ENCODE measurements at places on chromosomes 1 and 21. TPM values are rescaled to one million over a fixed set of nuclear protein-coding genes. Genes with fewer than 3 reads are reported as not detected.

The SLAMF6 gene
- not detected for total RNA-seq

GRCh38 chr1:30400507-30400906 lies 322.9 kb downstream of the MATN1 start:
- no peak for DNase-seq

DNA sequence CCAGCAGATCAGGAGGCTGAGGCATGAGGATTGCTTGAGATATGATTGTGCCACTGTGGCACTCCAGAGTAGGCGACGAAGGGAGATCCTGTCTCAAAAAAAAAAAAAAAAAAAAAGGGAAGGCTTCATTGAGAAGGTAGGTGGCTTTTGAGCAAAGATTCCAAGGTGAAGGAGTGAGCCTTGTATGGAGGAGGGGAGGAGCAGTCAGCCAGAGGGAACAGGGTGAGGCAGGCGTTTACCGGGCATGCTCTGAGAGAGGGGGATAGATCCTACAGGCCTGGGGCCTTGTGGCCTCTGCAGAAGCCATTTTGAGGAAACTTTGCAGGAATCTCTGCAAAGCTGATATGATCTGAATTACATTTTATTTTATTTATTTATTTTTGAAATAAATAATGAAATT lies 5.1 kb upstream of the HDAC1 start:
- peak; percentile 58 for DNase-seq

The SPRR3 gene
- not detected for total RNA-seq

- peak; percentile 45 for DNase-seq
Measured at GRCh38 chr1:204255966-204256365, 42.2 kb upstream of the GOLT1A start.

The COG2 gene
- 42.2 TPM for total RNA-seq

GRCh38 chr1:194705123-194705854 lies 1518.9 kb upstream of the B3GALT2 start:
- no peak for DNase-seq

DNA sequence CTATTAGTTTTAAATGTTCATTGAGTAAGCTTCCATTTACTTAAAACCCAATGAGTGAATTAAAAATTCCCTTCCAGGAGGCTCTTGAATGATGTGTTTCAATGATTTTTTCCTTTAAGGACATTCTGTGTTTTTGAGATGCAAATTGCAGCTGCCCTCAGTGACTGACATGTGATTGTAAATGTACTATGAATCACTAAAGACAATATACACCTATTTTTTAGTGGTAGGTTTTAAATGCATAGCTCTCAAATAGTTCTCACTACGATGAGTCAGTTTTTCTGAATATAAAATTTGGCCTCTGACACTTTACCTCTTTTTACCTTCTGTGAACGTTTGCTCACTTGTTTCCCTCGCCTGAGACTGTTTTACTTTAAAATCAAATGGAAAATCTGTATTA lies 204.7 kb downstream of the BARHL2 start:
- no peak for DNase-seq

GRCh38 chr21:34926803-34927467 lies 122.2 kb downstream of the RUNX1 start:
- no peak for DNase-seq

DNA sequence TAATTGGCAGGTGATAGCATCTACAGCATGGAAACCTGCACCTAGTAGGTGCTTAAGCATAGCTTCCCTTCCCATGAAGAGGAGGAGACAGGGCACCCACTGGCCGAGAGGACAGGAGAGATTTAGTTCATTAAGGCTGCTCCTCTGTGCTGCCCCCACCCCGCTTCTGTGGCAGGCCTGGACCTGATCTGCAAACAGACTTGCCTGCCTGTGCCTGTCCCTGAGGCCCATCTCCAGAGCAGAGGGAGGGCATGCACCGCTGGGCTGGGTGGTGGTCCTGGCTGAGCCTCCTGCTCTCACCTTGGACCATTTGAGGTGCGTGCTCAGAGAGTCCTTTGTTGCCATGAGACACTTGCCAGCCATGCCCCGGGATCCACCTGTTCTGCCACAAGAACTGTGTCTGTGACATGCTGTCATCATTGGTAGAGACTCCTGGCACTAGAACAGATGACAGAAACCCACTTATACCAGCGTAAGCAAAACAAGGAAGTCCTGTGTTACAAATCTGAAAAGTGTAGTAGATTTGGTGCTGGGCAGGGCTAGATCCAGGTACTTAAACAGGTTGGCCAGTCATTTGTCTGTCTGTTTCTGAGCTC lies 55.6 kb downstream of the PTPRF start:
- no peak for DNase-seq

DNA sequence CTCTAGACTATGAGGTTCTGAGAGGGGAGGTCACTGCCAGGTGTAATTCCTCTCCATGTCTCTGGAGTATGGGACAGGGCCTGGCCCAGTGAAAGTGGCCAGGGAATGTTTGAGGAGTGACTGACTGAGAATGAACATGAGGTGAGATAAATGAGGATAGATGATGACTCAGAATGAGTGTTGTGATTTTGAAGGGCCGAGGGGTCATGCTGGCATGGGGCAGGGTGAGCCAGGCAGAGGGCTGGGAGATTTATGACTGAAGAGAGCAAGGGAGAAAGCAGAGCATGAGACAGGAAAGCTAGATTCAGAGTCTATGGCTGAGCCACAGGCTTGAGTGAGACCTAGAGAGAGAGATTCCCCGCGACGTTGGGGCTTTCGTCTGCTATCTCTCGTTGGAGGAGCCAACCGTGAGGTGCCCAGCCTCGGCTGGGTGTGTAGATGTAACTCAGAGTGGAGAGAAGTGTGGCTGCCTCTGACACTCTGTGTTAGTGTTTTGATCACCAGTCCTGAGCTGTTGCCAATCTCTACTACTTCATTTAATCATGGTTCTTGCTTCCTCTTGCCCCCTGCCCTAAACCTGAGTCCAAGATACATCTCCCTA lies 50.1 kb downstream of the FOXD2 start:
- no peak for DNase-seq

The ATF3 gene
- total RNA-seq, result 14.7 TPM

DNA sequence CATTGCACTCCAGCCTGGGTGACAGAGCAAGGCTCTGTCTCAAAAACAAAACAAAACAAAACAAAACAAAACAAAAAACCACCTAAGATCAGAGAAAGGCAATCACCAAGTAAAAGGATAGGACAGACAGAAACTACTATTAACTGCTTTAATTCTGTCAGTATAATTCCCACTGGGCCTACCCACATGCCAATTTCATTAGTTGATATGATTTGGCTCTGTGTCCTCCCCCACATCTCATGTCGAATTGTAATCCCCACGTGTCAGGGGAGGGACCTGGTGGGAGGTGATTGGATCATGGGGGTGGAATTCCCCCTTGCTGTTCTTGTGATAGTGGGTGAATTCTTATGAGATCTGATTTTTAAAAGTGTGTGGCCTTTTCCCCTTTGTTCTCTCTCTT lies 27.2 kb upstream of the CAPZB start:
- no peak for DNase-seq

The OR2M3 gene
- not detected for total RNA-seq

GRCh38 chr1:206674745-206675175 lies 9.9 kb upstream of the MAPKAPK2 start:
- DNase-seq, result no peak

DNA sequence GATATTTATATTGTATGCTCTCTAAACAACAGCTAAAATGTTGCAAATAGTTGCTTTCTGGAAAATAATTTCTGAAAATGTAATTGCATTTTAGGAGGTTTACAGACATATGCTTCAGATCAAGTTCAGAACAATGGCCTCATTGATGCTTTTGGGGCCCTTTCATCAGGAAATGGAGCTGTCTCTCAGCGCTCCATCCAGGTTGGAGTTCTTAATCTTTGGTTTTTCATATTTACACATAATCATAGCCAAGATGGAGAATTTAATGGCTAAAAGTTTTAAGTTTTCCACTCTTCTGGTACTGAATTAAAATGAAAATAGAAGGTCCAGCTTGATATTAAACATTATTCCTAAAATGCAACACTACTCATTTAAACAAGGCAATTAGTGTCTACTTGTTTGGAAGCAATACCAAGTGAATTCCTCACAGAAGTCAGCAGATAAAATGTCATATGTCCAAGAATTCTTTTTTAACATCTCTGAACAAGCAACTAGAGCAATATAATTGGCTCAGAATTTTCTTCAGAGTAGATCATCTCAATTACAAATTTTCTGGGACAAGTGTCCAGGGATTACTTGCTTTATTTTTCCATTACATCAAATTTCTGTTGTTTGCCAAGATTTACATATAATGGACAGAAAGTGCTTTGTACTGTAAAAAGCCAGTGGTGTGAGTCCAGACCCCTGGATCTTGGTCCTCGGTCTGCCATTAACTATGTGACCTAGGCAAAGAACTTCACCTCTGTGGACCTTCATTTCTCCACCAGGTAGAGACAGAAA lies 22.6 kb downstream of the CLCA1 start:
- no peak for DNase-seq

DNA sequence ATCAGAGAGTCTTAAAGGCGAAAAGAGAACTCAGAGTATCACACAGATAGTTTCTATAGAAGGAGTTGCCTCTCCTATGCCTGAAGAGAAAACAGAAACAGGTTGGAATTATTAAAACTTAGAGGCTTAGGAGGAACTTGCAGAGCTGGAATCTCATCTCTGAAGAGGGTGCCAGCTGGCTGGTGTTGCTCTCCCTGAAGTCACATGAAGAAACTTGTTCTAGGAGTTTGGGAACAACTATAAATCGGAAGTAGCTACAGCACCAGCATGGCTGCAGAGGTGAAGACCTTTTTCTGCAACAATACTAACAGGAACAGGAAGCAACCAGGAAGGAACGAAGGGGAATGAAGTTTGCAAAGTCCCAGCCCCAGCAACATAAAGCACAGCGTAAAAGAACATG lies 35.8 kb downstream of the FMO3 start:
- no peak for DNase-seq

GRCh38 chr21:21279193-21279901 lies 281.1 kb downstream of the NCAM2 start:
- DNase-seq, result no peak

The PAPPA2 gene
- total RNA-seq, result 0.81 TPM

GRCh38 chr1:207495801-207496792 lies at the start of gene CR1:
Gene CR1 (plus strand): TSS chr1:207496157. CDS start chr1:207496268, 111 bp downstream.
- DNase-seq, result peak; percentile 51

The FUCA1 gene
- total RNA-seq, result 9.4 TPM

- no peak for DNase-seq
Measured at GRCh38 chr1:110639724-110640386, 33.7 kb upstream of the KCNA2 start.

- no peak for DNase-seq
Measured at GRCh38 chr21:29843804-29844203, 96.0 kb downstream of the GRIK1 start.

DNA sequence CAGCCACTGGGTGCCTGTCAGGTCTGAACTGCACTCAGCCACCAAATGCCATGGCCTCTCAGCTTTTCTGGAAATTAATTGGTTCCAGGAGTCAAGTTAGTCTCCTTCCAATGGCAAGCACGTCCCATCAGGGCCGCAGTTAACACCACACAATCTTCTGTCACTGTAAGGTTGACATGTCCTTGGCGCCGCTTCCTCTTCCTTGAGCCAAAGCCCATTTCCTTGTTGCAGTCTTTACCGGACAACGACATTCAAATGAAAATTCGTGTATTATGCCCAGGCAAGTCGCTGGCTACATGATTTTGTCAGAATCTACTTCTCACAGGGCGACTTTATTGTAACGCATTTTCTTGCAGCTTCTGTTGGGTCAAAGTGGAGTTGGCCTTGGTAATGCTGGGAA lies 430.6 kb upstream of the KAZN start:
- DNase-seq, result no peak

DNA sequence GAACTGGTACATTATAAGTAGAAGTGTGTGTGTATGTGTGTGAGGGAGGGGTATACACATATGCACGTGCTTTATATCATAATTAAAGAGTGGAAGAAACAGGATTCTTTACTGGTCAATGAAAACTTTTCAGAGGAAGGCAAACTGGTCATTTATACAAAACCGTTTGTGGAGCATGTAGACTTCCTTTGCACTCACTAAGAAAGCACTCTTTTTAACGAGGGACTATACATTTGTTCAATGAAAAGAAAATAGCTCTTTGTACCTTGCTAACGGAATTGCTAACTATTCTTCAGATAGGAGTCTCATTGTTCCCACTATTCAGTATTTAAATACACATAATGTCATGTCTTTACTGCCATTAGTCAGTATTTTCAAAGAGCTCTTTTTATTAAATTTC lies 219.3 kb downstream of the ST6GALNAC3 start:
- DNase-seq, result no peak

DNA sequence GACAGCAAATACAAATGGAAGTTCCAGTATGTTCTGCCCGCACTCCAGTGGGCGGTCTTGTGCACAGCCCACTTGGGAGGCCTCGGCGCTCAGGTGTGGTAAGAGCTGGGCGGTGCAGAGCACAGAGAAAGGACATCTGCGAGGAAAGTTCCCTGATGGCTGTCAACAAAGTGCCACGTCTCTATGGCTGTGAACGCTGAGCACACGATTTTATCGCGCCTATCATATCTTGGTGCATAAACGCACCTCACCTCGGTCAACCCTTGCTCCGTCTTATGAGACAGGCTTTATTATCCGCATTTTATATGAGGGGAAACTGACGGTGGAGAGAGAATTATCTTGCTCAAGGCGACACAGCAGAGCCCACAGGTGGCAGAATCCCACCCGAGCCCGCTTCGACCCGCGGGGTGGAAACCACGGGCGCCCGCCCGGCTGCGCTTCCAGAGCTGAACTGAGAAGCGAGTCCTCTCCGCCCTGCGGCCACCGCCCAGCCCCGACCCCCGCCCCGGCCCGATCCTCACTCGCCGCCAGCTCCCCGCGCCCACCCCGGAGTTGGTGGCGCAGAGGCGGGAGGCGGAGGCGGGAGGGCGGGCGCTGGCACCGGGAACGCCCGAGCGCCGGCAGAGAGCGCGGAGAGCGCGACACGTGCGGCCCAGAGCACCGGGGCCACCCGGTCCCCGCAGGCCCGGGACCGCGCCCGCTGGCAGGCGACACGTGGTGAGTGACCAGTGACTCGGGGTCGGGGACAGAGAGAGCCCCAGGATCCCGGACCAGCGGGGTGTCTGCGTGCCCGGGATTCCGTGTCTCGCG lies at the start of gene IL12RB2:
Gene IL12RB2 (plus strand): TSS at position 623 of the 810 bp plus-strand sequence. CDS start 12,496 bp downstream, outside the sequence.
- DNase-seq, result peak; percentile 43

Measured in H9 (cell line).